ENCODE measurements at places on chromosomes 2 and 18. TPM values are rescaled to one million over a fixed set of nuclear protein-coding genes. Genes with fewer than 3 reads are reported as not detected.
A peak's percentile ranks its signal among the peaks of the same experiment; 100 is the strongest.

The MROH2A gene
- polyA plus RNA-seq, result not detected

The CD302 gene
- polyA plus RNA-seq, result 18.5 TPM

The C2orf72 gene
- polyA plus RNA-seq, result 1.3 TPM

The TMEM247 gene
- not detected for polyA plus RNA-seq

The TBC1D8 gene
- polyA plus RNA-seq, result 28.5 TPM

The CROCC2 gene
- polyA plus RNA-seq, result 0.06 TPM

The CCDC74A gene
- polyA plus RNA-seq, result 15.6 TPM

The DCC gene
- polyA plus RNA-seq, result 9.6 TPM

The KYNU gene
- polyA plus RNA-seq, result 1.5 TPM

The MC4R gene
- polyA plus RNA-seq, result 0.44 TPM

The PROKR1 gene
- 1.1 TPM for polyA plus RNA-seq

The RGPD3 gene
- polyA plus RNA-seq, result not detected

The IL1RL1 gene
- polyA plus RNA-seq, result 0.53 TPM

The CCL20 gene
- 0.94 TPM for polyA plus RNA-seq

The STK36 gene
- 64.3 TPM for polyA plus RNA-seq

The TAF1B gene
- polyA plus RNA-seq, result 21.8 TPM

DNA sequence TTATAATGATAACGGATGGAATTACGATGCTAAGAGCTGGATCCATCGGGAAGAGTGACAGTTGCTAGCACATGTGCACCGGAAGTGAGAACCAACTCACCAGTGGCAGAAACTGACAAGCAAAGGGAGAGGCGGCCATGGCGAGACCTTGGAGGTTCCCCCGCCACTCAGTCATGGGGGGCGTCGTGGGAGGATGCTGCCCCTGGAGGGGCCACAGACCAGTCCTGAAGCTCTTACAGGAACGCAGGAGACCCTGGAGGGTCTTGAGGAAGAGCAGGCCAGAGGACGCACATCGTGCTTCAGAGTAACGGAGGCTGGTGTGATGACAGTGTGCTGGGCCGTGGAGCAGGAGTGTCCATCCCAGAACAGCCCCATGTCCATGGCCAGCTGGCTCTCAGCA, 53.1 kb upstream of the KCNG2 start:
- no peak for DNase-seq

- DNase-seq, result no peak
Measured at GRCh38 chr2:60469536-60470317, 83.7 kb downstream of the BCL11A start.

DNA sequence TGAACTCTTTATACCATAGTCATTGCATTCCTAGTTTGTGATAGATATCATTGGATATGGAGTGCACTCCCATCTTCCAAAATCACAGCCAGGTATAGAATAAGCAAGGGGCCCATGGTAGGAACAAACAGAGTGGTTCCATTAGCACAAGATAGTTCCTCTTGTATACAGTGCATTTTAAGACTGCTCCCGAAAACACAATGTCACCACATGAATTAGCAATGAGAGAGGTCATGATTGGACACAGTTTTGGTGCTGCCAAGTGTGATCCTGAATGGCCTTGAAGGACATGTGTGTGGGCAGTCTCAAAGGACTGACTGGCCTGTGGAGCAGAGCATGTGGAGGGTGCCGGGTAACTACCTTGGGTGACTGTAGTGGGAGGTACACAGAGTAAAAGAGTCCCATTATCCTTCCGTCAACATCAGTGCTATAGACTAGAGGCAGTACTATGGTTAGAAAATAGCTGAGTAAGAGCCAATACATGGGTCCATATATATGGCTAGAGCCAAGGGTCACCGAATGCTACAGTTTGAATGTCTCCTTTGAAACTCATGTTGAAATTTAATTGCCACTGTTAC, 549.9 kb downstream of the DSC3 start:
- DNase-seq, result no peak

DNA sequence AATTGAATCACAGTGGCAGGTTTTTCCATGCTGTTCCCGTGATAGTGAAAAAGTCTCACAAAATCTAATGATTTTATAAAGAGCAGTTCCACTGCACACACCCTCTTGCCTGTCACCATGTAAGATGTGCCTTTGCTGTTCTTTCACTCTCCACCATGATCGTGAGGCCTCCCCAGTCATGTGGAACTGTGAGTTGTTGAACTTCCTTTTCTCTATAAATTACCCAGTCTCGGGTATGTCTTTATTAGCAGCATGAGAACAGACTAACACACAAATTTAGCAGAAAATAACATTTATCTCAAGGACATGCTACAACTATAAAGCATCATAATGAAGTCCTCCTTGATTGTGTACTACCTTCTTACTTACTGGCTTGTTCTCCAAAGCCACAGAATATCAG, 1526.0 kb downstream of the LRP1B start:
- no peak for DNase-seq

DNA sequence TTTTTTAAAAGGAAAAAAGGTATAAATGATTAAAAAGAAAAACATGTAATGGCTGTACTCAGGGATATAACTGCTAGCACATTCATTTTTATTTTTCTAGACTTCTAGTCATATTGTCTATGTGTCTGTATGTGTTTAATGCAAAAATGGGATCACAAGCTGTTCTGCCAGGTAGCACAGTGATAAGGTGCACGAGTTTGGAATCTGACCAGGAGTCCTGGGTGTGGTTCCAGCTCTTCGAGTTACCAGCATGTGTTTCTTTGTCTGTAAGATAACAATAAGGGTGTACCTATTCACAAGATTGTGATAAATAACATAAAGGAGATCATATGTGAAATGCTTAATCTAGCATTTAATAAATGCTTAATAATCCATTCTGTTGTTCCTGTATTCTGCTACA, 145.3 kb downstream of the PKP4 start:
- DNase-seq, result no peak

DNA sequence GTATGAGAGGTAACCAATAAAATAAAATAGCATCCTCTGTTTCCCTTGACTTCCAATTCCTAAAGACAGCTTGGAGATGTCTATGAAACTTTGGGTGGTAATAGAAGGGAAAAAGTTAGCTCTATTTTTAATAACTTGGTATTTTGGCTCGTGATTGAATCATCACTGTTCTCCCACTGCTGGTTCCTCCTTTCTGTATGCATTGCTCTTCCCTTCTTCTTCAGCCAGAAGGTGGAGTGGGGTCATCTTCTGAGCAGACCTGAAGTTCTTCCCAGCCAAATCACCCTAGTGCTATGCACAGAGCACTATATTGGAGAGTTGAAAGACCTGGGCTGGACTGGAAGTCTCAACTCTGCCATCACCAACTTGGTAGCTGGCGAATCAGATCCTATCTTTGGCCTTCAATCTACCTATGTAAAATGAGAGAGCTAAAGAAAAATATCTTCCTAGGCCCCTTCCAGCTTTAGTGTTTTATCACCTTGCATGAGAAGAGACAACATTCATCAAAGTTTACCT, 54.1 kb downstream of the CPO start:
- no peak for DNase-seq

GRCh38 chr2:8193146-8193545, 488.7 kb upstream of the ID2 start:
- no peak for DNase-seq

- DNase-seq, result no peak
Measured at GRCh38 chr2:66832646-66833435, 397.9 kb downstream of the MEIS1 start.

GRCh38 chr18:9550429-9550828, 63.9 kb downstream of the PPP4R1 start:
- DNase-seq, result no peak

- no peak for DNase-seq
Measured at GRCh38 chr2:32811696-32812095, 135.1 kb upstream of the LTBP1 start.

- DNase-seq, result no peak
Measured at GRCh38 chr2:228841877-228842276, 429.2 kb downstream of the PID1 start.

DNA sequence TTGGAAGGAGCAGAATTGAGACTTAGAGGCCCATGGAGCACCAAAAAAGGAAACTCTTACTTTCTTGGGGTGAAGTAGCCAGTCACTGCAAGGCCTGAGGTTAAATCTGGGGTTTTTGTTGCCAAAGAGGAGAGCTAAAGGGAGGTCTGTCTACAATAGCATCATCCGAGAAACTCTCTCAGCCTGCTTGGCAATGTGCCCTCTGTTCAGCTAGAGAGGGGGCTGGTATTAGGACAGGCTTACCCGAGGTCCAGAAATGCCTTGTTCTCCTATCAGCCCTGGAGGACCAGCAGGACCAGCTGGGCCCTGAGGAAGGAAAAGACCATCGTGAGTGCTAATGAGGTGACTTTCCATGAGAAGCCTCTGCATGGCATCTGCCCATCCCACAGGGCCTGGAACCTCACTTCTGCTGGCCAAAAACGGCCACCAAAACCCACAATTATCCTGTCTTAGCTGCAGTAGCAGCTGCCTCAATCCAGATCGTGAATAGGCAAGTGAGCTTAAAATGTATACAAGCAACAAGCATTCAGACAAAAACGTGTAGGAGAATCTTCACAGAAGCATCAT, 61.6 kb downstream of the COL6A3 start:
- DNase-seq, result no peak

- DNase-seq, result no peak
Measured at GRCh38 chr2:46368401-46368800, 71.2 kb downstream of the EPAS1 start.

DNA sequence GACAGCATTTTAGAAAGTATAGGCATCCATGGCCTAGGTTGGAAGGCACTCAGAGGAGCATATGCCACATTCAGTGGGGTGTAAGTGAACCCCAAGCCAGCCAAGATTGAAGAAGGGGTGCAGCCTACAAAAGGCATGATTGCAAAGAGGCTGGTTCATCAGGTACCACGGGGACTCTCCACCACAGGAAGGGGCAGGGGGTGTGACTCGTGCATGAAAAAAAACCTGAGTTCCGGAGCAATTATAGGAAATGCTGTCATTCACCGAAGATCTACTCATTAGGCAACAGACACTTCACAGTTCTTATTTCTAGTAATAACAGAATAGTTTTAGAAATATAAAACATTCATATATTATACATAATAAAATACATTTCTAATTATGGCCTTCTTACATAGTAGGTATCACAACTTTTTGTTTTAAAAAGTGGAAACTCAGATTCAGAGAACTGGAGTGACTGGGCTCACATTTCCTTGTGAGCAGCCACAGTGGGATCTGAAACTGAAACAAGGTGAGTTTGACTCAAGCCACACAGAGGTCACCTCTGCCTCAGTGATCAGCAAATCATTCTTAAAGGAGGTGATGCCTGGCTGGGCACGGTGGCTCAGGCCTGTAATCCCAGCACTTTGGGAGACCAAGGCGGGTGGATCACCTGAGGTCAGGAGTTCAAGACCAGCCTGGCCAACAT, 188.4 kb upstream of the GYPC start:
- DNase-seq, result no peak

DNA sequence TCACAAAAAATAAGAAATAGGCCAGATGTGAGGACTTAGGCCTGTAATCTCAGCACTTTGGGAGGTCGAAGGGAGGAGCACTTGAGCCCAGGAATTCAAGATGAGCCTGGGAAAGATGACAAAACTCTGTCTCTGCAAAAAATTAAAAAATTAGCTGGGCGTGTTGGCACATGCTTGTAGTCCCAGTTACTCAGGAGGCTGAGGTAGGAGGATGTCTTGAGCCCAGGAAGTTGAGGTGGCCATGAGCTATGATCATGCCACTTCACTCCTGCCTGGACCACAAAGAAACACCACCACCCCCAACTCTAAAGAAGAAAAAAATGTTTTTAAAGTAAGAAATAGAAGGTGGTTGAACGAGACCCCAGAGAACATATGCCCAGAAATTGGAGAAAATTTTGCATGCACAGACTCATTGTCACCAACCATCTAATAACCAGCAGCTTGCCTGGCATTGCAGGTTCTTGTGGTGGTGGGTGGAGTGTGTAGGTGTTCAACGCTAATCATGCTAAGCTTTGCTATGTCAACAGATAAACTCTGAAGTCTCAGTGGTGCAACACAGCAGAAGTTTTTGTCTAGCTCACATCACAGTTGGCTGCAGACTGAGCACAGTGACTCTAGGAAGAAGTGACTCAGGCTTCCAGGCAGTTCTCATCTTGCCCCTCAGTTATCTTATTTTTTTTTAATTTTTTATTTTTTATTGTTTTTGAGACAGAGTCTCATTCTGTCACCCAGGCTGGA, 18.6 kb downstream of the ARL4C start:
- DNase-seq, result no peak

DNA sequence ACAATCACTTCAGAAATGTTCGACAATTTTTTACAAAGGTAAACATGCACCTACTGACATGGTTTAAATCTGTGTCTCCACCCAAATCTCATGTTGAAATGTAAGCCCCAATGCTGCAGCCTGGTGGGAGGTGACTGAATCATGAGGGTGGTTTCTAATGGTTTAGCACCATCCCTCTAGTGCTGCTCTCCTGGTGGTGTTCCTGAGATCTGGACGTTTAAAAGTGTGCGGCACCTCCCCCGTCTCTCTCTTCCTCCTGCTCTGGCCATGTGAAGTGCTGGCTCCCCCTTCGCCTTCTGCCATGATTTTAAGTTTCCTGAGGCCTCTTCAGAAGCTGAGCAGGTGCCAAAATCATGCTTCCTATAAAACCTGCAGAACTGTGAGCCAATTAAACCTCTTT, 28.3 kb downstream of the MAP3K2 start:
- no peak for DNase-seq

GRCh38 chr18:1585881-1586488, 681.3 kb downstream of the ADCYAP1 start:
- DNase-seq, result peak; percentile 2

GRCh38 chr2:236156095-236156859, 11.9 kb downstream of the GBX2 start:
- no peak for DNase-seq

GRCh38 chr2:45889620-45890370, 238.3 kb downstream of the PRKCE start:
- DNase-seq, result no peak

DNA sequence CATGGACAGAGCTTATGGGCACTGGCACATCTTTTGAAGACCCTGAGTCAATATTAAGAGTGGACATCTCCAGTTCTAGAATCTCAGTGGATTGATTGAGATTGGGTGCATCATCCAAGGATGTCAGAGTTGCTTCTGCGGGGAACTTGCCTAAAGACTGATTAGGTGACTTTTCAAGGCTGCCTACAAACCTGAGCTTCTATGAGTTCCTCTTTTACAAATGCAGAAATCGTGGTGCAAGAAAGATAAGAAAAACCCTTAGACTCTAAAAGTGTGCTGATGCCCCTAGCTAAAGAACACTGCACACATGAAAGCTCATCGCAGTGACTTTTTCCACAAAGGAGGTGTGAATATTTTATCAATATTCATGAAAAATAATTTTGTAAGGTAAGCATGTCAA, 86.8 kb upstream of the NEDD4L start:
- no peak for DNase-seq

GRCh38 chr2:18792226-18792629, 202.9 kb upstream of the NT5C1B start:
- DNase-seq, result no peak

DNA sequence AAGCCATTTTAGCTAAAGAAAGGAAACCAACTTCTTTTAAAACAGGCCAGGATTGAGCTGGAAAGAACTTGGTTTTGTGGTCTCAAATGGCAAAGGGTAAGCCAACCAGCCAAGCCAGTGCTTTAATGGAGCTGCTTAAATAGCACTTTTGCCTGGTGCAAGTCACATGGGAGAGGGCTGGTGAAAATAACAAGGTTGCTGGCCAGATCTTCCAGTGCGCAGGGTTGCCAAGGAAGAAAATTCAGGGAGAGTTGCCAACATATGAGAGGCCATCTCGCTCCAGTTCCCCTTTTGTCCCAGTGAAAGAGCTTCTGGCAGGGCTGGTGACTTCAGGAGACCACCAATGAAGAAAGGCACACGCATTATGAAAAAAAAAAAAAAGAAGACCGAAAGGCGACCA, 57.3 kb downstream of the IRS1 start:
- no peak for DNase-seq

- DNase-seq, result no peak
Measured at GRCh38 chr2:133148187-133148586, 420.1 kb downstream of the NCKAP5 start.

GRCh38 chr18:14949800-14950664, 202.1 kb downstream of the ANKRD30B start:
- DNase-seq, result no peak
